ENCODE measurements at places on chromosomes 1 and 21.

GRCh38 chr1:204477036-204477740, 17.4 kb downstream of the PIK3C2B start:
- no peak for DNase-seq

- DNase-seq: no peak
These were observed 12.2 kb downstream of the SLC45A3 start for GRCh38 chr1:205667909-205668643.

GRCh38 chr1:3712573-3713535, 39.4 kb upstream of the CCDC27 start:
- no peak for DNase-seq

GRCh38 chr1:93532780-93533378, 85.0 kb downstream of the FNBP1L start:
- no peak for DNase-seq

- no peak for DNase-seq
These were observed 3.7 kb downstream of the IBA57 start for GRCh38 chr1:228169345-228169744.

- DNase-seq: no peak
These were observed 4.4 kb upstream of the RHEX start for GRCh38 chr1:206048582-206048981.

DNA sequence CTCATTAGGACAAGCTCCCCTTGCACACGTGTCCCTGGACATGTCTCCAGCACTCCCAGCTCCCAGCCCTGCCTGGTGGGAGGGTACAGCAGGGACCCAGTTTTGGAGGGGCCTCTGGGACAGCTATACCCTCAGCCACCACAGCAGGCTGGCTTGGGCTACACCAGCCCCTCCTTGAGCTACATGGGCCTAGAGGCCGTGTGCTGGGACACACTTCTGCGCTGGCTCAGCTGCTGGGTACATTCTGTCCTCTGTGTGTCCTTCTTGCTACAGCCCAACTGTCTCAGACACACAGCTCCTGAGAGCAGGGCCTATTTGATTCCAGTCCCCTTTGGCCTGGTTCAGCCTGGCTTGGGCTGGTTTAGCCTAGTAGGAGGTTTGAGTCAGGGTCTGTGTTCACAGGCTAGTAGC, 26.7 kb downstream of the DMAP1 start:
- DNase-seq: no peak

GRCh38 chr1:176601348-176601747, 138.4 kb downstream of the PAPPA2 start:
- DNase-seq: no peak

GRCh38 chr1:200886594-200886993, 8.1 kb upstream of the INAVA start:
- DNase-seq: no peak

- DNase-seq: no peak
These were observed 358.4 kb upstream of the ST6GALNAC5 start for GRCh38 chr1:76508871-76509270.

DNA sequence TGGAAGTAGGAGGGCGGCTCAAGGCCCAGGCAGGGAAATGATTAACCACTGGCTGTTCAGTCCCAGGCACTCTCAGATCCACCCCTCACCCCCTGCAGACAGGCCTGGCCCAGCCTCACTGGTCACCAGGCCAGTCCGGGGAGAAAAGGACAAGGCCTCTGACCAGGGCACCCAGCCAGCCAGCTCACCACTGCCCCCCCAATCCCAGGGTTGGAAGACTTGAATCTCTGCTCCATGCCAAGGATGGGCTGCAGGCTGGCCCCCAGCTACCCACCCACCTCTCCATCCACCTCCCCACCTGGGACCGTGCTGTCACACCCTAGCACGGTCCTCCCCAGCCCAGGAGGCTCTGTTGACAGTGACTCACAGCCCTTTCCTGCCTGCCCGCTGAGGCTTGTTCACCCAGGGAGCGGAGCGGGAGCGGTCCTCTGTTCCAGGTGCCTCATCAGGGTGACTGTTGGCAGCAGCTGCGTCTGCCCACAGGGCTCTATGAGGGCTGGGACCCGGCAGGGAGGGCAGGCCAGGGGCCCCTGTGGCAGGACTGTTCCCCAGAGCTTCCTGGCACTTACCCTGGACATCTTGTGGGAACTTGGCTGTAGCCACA, 2.2 kb downstream of the LAD1 start:
- DNase-seq: no peak

DNA sequence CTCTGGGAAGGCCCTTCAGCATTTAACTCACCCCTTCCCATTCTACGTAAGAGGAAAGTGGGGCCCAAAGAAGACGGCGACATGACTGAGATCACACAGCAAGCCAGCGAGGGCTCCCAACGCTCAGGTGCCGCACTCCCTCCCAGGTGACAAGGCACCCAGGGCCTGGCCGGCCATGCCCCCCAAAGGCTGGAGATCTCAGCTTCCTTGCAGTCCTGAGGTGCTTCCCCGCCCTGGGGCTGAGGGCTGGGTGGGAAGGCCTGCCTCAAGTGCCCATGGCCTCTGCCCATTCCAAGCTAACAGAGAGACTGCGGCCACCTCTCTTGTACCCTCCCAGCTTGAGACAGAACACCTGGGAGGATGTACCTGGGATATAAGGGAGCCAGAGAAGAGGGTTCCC, 1.0 kb upstream of the CRYBG2 start:
- no peak for DNase-seq

- no peak for DNase-seq
These were observed 6.3 kb downstream of the PIGR start for GRCh38 chr1:206939841-206940587.

DNA sequence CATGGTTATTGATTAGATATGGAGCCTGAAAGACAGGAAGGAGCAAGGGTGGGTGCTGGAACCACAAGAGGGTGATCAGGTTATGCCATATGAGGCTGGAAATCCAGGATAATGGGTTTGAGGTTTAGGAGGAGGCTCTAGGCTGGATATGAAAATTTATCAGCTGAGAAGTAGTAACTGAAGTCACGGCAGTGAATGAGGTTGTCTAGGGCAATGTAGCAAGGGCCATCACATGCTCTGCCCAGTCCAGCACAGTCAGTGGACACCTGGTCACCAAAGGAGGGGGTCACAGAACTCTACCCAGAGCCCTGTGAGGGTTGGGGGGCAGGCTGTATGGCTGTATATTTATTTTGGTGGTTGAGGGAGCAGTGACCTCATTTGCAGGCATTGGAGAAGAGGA, 10.5 kb upstream of the TMEM61 start:
- DNase-seq: no peak
